T follicular helper cell (primary cell): ENCODE measurements at places on chromosomes 5 and 9.

- DNase-seq = no peak
Measured at GRCh38 chr5:372996-373709, 51.6 kb downstream of the AHRR start.

DNA sequence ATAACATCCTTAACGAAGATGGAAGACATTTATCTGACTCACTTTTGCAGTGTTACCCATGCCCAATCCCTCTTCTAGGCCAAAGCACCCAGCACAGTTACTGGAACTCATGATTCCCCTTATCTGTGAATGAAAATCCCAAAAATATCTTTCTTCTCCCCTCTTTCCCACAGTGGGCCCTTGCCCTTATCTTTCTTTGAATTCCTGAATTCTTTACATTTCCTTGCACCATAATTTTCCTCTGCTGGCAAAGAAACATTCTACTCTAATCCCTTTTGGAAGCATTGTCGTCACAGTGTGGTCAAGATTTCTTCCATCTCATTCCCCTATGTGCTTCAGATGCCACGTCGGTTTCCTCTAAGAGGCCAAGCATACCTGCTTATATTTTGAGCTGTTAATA, 135.9 kb upstream of the LIFR start:
- DNase-seq = no peak

DNA sequence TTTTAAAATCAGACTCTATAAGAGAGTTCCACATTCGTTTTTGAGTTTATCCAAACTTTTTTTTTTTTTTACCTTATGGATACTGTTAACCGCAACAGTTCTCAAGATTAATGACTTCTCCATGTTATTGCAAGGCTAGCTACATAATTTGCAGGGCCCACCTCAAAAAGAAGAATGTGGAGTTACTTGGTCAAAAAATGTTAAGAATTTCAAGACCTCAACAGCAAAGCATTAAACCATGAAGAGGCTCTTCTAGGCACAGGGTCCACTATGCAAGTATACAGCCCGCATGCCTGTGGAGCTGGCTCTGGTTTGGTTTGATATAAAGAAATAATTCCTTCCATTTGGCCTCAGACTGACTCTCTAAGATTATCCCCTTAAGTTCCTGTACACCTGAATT, 133.3 kb upstream of the TLX3 start:
- no peak for DNase-seq

DNA sequence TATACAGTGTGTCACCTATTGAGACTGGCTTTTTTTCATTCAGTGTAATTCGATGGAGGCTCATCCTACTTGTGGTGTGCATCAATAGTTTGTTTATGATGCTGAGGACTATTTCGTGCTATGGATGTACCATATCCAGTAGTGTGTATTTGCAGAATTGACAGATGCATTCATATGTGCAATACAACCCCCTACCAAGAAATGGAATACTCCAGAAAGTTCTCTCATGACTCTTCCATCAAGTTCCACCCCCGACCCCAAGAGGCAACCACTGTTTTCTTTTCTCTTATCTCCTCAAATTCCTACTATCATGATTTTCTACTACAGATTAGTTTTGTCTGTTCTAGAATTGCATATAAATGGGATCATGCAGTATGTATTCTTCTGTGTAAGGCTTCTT, 21.9 kb downstream of the FBXO10 start:
- no peak for DNase-seq

- DNase-seq = peak; percentile 42
Measured at GRCh38 chr5:147453875-147454814, 55.7 kb downstream of the DPYSL3 start.

DNA sequence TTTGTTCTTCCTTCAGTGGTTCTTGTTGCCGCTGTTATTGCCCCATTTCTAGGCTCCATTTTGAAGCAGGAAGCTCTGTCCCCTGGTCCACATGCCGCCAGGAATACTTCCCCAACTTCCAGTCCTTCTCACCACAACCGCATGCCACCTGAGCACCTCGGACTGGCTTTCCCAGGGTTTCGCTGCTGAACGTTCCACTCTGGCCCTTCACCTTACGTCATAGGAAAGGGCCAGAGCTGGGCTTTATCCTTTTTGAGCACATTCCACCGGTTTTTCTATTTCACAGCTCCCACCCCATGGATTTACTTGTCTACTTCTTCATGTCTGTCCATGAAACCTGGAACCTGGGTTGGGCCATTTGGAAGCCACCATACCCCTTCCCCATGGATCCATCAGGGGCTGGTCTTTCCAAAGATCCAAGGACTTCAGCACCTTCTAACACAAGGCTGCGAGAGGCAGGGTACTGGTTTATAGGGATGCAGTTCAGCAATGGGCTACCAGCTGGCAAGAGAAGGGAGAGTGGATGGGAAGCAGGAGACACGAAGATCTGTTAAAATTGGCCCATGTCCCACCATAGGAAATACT, 557.4 kb downstream of the BNC2 start:
- no peak for DNase-seq

DNA sequence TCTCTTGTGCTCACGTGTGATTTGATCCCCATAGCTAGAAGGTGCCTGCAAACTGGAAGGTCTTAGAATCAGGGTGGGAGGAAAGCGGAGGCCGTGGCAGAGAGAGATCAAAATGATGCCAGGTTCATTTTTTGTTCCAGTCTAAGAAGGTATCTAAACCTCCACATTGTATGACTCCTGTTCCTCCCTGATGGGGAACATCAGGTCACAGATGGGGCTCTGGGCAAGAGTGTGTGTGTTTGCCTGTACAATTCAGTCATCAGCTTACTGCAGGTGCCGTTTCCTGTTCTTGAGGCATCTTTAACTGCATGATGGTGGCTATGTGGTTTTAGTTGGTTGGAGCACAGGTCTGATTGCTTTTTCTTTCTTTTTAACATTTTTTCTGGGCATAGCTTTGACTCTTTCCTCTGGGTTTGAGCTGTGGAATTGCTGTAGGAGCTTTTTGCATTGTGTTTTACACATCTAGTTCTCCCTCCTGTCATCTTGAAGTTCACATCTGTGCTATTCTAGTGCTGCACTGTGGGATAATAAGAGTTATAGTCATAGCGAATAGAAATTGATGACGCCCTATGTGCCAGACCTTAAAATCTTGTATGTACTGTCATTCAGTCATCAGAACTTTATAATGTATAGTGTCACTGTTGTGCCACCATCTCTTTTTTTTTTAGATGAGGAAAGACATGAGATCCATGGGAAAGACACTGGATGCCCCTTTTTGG, 30.8 kb downstream of the ARHGAP26 start:
- peak; percentile 6 for DNase-seq

GRCh38 chr5:56161927-56162326, 71.2 kb downstream of the ANKRD55 start:
- DNase-seq = no peak

GRCh38 chr9:69549310-69550202, 122.6 kb downstream of the APBA1 start:
- DNase-seq = peak; percentile 3

- DNase-seq = no peak
Measured at GRCh38 chr9:354453-354852, 139.8 kb downstream of the DOCK8 start.
